ENCODE measurements at places on chromosomes 7 and 10.

- H3K27ac ChIP-seq, result no peak overlapping the region
- no peaks in the 10 kb centered on the region for H3K36me3 ChIP-seq
- H3K27me3 ChIP-seq, result no peaks in the 10 kb centered on the region
- H3K4me1 ChIP-seq, result peaks cover 31% of the 10 kb centered on the region
- H3K4me3 ChIP-seq, result no peak overlapping the region
Observed at GRCh38 chr10:21318540-21319167, 206.8 kb downstream of the SKIDA1 start.

DNA sequence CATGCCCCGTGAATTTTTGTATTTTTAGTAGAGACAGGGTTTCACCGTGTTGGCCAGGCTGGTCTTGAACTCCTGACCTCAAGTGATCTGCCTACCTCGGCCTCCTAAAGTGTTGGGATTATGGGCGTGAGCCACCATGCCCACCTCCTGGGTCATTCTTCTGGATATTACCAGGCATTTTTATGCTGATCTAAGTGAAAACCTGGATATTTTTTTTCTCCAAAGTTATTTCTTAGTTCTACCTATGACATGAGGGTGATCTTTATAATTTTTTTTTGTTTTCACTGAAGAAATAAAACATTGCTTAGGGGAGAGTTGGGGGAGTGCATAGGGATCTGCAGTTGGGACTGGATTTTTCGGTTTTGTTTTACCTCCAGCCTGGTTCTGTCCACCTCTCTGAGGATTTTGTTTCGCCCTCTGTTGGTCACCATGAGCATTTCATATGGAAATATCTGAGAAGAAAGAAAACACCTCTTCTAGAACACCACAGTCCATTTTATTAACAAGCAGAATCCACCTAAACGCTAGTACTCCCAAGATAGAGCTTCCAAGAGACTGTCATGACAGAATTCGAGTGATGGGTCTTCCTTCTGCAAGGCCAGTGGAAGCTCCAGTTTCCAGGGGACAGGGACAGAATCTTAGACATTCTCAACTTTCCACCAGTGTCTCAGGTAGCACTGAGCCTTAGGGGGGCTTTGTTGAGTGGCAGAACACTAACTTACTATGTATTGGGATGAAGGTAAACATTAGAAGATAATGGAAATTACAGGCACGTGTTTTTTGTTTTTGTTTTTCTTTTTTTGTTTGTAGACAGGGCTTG, 33.4 kb upstream of the AFAP1L2 start:
- H3K27me3 ChIP-seq, result no peaks in the 10 kb centered on the region
- no peak overlapping the region for H3K4me3 ChIP-seq
- H3K36me3 ChIP-seq, result peaks cover 98% of the 10 kb centered on the region

- no peaks in the 10 kb centered on the region for H3K27me3 ChIP-seq
- H3K4me1 ChIP-seq, result no peaks in the 10 kb centered on the region
- DNase-seq, result no peak
- H3K4me3 ChIP-seq, result no peak overlapping the region
- no peaks in the 10 kb centered on the region for H3K36me3 ChIP-seq
Observed at GRCh38 chr10:49441488-49442476, 45.9 kb upstream of the DRGX start.

DNA sequence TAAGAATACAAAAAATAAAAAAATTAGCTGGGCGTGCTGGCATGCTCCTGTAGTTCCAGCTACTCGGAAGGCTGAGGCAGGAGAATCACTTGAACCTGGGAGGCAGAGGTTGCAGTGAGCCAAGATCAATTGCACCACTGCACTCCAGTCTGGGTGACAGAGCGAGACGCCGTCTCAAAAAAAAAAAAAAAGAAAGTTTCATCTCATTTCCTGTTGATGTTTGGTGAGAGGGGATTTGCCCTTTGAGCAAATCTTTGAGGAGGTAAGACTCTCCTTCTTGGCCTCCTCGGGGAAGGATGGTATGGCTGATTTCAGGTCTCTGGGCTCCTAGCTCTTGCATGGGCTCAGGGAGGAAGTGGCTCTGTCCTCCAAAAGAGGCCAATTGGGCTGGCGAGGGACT, 3.6 kb upstream of the GRID2IP start:
- H3K27me3 ChIP-seq, result peaks cover 2% of the 10 kb centered on the region
- H3K4me1 ChIP-seq, result no peaks in the 10 kb centered on the region
- no peak overlapping the region for H3K27ac ChIP-seq
- no peak overlapping the region for H3K4me3 ChIP-seq
- no peak for DNase-seq

DNA sequence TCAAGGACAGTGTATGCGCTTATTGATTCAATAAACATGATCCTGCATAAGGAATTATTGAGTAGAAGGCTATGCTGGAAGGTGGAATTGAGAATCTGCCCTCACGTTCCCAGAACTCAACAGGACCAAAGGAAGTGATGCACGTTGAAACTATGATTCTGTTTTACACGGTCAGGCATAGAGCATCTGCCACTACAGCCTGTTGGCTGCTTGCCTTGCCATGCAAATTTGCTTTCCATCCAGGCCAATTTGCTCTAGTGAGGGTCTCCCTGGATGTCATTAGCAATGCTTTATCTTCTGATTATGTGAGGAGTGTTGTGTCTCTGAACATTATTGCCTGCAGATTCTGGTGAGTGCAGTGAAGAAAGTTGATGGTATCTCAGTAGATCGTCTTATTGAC, 132.9 kb downstream of the ADRA2A start:
- DNase-seq, result no peak
- H3K27ac ChIP-seq, result no peak overlapping the region
- no peaks in the 10 kb centered on the region for H3K36me3 ChIP-seq
- no peak overlapping the region for H3K4me3 ChIP-seq
- H3K4me1 ChIP-seq, result no peaks in the 10 kb centered on the region

GRCh38 chr10:109306698-109307097, 616.6 kb downstream of the XPNPEP1 start:
- H3K4me1 ChIP-seq, result no peaks in the 10 kb centered on the region
- H3K27ac ChIP-seq, result no peak overlapping the region
- H3K36me3 ChIP-seq, result no peaks in the 10 kb centered on the region
- H3K4me3 ChIP-seq, result no peak overlapping the region
- no peak for DNase-seq

- H3K4me3 ChIP-seq, result no peak overlapping the region
- no peak overlapping the region for H3K27ac ChIP-seq
- H3K36me3 ChIP-seq, result no peaks in the 10 kb centered on the region
- no peaks in the 10 kb centered on the region for H3K4me1 ChIP-seq
- H3K27me3 ChIP-seq, result no peaks in the 10 kb centered on the region
Observed at GRCh38 chr10:64505501-64505900, 984.3 kb downstream of the REEP3 start.

- H3K4me1 ChIP-seq, result no peaks in the 10 kb centered on the region
- H3K27ac ChIP-seq, result peak overlapping the region; percentile 8
- H3K36me3 ChIP-seq, result no peaks in the 10 kb centered on the region
- H3K27me3 ChIP-seq, result no peaks in the 10 kb centered on the region
Observed at GRCh38 chr7:91326516-91327199, 62.4 kb downstream of the FZD1 start.

DNA sequence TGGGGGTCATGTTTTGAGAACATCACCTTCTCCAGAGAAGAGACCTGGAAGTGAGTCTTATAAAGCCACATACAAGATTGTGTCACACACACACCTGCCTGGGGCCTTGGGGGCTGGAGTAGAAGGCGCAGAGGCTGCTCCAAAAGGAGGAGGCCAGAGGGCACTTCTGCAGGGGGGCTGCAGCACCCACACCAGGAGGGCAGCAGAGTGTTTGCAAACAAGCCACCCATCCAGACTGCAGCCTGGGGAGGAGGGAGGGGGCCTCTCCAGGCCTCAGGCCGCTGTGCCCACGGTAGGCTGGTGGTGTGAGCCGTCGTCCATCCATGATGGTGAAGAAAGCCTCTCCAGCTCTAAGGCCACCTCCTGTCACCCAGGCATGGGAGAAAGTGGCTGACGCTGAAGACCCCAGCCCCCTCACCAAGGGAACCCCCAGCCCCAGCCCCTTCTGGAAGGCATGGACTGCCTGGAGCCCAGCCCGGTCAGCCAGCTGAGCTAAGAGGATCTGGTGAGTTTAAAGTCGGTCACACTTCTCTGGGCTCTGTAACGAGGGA, 77.5 kb downstream of the FOXL3 start:
- DNase-seq, result no peak
- H3K36me3 ChIP-seq, result no peaks in the 10 kb centered on the region

DNA sequence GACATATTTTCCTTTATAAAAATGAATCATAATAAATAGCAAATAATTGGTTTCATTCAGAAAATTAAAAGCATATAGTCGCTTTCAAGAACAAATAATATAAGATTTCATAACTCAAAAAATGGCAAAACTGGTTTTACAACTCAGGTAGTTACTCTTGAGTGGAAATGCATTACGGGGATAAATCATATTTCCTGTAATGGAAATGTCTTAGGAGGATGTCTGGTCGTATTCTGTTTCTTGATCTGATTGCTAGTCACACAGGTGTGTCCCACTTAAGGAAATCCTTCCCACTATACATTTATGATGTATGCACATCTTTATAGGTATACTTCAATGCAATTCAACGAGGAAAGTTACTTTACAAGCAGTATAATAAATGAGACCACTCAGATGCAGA, 20.7 kb downstream of the NRAP start:
- H3K36me3 ChIP-seq, result peaks cover 7% of the 10 kb centered on the region
- no peaks in the 10 kb centered on the region for H3K27me3 ChIP-seq
- peak overlapping the region; percentile 87 for H3K27ac ChIP-seq
- no peak for DNase-seq
- H3K4me3 ChIP-seq, result no peak overlapping the region

- H3K36me3 ChIP-seq, result no peaks in the 10 kb centered on the region
- no peak overlapping the region for H3K4me3 ChIP-seq
- H3K27me3 ChIP-seq, result no peaks in the 10 kb centered on the region
- no peak for DNase-seq
- H3K27ac ChIP-seq, result no peak overlapping the region
Observed at GRCh38 chr10:121559326-121560026, 38.8 kb downstream of the FGFR2 start.

GRCh38 chr7:45071528-45071927, 17.2 kb downstream of the NACAD start:
- peaks cover 7% of the 10 kb centered on the region for H3K4me1 ChIP-seq
- DNase-seq, result no peak
- H3K36me3 ChIP-seq, result peaks cover 100% of the 10 kb centered on the region
- H3K27me3 ChIP-seq, result no peaks in the 10 kb centered on the region
- no peak overlapping the region for H3K4me3 ChIP-seq

DNA sequence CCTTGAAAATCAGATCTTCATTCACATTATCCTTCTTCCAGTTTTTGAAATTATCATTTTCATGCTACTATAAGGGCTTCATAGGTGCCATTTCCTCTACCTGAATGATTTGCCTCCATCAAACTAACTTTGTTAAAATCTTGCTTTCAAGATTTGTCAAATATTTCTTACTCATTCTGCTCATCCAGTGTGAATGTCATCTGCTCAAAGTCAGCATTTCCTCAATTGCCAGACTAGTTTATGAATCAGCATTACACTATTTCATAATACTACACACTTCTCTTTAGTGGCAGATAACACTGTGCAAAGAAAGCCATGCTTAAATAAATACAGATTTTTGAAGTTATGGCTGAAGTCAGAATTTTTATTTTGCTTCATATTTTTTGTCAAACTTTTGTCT, 21.3 kb upstream of the LIPF start:
- H3K36me3 ChIP-seq, result no peaks in the 10 kb centered on the region
- no peak overlapping the region for H3K27ac ChIP-seq
- no peak overlapping the region for H3K4me3 ChIP-seq
- no peaks in the 10 kb centered on the region for H3K27me3 ChIP-seq
- no peak for DNase-seq
- no peaks in the 10 kb centered on the region for H3K4me1 ChIP-seq

DNA sequence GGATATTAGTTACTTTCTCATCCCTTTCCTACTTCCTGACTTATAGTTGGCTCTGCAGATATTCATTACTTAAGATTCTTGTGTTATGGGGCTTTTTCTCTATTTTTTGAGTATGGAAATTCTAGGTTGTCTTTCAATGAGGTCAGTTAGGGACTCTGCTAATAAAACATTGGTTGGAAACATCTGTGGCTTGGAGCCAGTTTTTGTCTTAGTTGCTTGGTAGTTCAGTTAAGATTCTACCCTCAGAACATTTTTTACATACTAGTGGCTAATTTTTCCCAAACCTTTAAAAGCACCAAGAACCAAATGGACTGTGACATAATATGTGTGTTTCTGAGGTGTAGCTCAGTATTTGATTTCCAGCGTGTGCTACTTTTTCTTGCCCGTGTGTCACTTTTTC, 305.6 kb upstream of the FZD1 start:
- H3K4me1 ChIP-seq, result no peaks in the 10 kb centered on the region
- no peak overlapping the region for H3K27ac ChIP-seq
- H3K4me3 ChIP-seq, result no peak overlapping the region

GRCh38 chr10:34374356-34375045, 440.6 kb downstream of the PARD3 start:
- H3K4me1 ChIP-seq, result no peaks in the 10 kb centered on the region
- H3K27ac ChIP-seq, result no peak overlapping the region
- H3K36me3 ChIP-seq, result peaks cover 2% of the 10 kb centered on the region
- peak; percentile 29 for DNase-seq

- no peak overlapping the region for H3K4me3 ChIP-seq
- no peaks in the 10 kb centered on the region for H3K27me3 ChIP-seq
- no peak for DNase-seq
Observed at GRCh38 chr10:89069589-89069988, 79.0 kb downstream of the FAS start.

GRCh38 chr7:76220185-76221057, 18.7 kb downstream of the SRRM3 start:
- no peak overlapping the region for H3K4me3 ChIP-seq
- no peaks in the 10 kb centered on the region for H3K36me3 ChIP-seq
- H3K27ac ChIP-seq, result no peak overlapping the region
- no peaks in the 10 kb centered on the region for H3K4me1 ChIP-seq
- peak; percentile 32 for DNase-seq

GRCh38 chr10:83677795-83678194, 461.5 kb upstream of the GHITM start:
- no peaks in the 10 kb centered on the region for H3K36me3 ChIP-seq
- H3K27ac ChIP-seq, result no peak overlapping the region
- no peak overlapping the region for H3K4me3 ChIP-seq
- no peaks in the 10 kb centered on the region for H3K4me1 ChIP-seq

DNA sequence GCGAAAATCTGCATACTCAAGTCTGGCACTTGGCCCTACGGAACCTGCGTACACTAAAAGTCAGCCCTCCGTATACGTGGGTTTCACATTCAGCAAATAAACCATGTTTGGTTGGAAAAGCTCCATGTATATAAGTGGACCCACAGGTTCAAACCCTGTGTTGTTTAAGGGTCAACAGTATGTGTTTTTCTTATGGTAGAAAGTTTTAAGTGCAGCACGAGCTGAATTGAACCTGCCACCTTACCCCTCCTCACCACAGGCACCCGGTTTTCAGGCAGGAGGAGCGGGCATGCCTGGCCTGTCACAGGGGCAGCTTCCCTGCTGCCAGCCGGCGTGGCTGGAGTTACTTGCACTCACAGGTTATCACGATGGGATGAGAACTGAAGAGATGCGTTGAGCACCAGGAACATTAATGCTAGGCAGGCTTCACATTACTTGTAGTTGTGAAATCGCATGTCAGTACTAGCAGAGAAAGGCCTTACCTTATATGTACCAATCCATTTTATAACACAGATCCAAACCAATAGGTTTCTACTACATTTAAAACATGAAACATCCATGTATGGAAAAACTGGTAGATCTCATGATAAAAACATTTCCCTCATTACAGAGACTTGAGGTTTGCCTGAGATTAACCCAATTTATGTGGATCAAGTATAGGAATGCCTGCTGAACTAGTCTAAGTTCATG, 12.9 kb downstream of the INSIG1 start:
- H3K4me3 ChIP-seq, result no peak overlapping the region
- peaks cover 52% of the 10 kb centered on the region for H3K36me3 ChIP-seq
- H3K27me3 ChIP-seq, result no peaks in the 10 kb centered on the region
- H3K4me1 ChIP-seq, result no peaks in the 10 kb centered on the region
- no peak overlapping the region for H3K27ac ChIP-seq

All from heart left ventricle (tissue), 16 donors.